ENCODE measurements at places on chromosomes 5 and 9.

- no peak for DNase-seq
Measured at GRCh38 chr5:108432024-108432423, 50.1 kb upstream of the FBXL17 start.

DNA sequence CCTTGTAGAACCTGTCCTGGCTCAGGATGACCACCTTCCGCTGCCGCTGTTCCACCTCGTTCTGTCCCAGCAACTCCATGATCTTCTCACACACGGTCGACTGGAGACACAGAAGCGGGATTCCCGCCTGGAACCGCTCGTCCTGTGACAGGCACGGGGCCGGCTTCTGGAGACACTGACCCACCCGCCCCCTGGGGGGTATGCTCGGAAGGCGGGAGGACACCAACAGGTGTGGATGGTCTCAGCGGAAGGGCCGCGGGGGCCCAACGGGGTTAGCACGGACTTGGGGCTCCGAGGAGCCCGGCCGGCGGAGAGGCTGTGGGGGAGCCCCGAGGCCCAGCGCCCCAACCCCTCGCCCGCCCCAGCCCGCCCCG is 530 bp downstream of the UCK1 start:
- DNase-seq, result no peak

GRCh38 chr9:72371151-72371550 is 6.1 kb upstream of the ZFAND5 start:
- DNase-seq, result no peak

DNA sequence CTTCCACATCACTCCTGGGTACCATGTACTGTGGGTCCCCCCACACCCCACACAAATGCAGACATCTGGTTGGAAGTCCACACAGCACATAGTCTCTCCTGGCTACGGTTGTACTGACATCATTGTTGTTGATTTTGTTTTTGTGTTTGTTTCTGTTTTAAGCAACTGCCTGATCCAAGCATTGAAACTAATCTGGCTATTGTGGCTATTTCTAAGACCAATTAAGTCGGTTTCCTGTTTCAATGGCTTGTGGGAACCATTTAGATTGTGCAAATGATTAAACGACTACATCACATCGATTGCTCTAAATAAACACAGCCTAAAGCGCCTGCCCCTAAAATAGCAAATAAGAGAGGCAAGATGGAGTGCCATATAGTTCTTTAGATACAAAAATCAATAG is 226.8 kb upstream of the IRX4 start:
- DNase-seq, result no peak

GRCh38 chr5:173191561-173191960 is 43.4 kb downstream of the NKX2-5 start:
- DNase-seq, result no peak

- DNase-seq, result no peak
Measured at GRCh38 chr9:9002826-9003583, 1203.4 kb upstream of the DMAC1 start.

DNA sequence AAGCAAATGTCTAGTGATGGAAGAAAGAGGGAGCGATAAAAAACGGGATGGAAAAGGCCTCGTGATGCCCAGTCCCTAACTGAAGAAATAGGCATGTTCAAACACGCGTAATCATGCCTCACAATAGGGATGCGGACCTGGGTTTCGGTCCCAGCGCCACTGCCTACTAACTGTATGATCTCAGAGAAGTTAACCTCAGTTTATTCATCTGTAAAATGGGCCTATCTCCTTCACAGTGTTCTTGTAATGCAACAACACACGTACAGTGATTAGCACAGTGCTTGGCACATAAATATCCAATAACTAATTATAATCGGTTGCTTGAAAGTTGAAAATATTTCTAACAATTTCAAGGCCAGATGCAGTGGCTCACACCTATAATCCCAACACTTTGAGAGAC is 181.8 kb downstream of the FANCC start:
- DNase-seq, result no peak

DNA sequence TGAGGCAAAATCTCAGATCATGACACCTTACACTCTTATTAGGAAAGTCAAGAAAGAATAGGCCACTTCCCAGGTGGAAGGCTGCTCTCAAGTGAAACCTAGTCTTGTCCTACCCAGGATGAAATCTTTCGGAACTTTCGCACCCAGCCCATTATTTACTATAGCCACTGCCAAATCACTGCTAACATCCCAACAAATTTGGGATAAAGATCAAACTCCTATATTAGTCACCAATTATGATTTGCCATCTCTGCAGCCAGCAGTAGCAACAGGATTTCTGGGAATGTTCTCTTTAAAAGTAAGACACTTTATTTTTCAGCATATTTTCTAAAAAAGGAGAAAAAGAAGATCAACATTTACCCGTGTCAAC is 224.6 kb downstream of the GAS1 start:
- DNase-seq, result no peak

GRCh38 chr9:37936376-37936775 is 32.4 kb upstream of the SLC25A51 start:
- no peak for DNase-seq

- no peak for DNase-seq
Measured at GRCh38 chr5:99640646-99641045, 711.8 kb upstream of the CHD1 start.

GRCh38 chr9:111375817-111376564 is 46.0 kb upstream of the OR2K2 start:
- DNase-seq, result no peak

DNA sequence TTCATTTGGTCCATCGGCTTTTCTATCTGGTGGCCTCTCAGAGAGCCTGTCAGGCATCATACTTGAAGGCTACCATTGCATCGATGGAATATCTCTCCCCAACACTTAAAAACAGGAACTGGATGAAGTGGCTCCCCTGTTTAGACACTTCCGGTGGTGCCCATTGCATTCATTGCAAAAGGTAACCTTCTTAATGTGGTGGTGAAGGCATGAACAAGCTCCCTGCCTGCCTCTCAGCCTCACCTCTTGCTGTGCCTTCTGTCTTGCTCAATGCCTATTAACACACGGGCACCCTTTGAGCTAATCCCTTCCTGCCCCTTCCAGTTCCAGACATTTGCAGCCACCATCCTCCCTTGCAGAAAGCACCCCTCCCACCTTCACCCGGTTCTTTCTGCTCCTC is 233.1 kb upstream of the MSX2 start:
- DNase-seq, result no peak

DNA sequence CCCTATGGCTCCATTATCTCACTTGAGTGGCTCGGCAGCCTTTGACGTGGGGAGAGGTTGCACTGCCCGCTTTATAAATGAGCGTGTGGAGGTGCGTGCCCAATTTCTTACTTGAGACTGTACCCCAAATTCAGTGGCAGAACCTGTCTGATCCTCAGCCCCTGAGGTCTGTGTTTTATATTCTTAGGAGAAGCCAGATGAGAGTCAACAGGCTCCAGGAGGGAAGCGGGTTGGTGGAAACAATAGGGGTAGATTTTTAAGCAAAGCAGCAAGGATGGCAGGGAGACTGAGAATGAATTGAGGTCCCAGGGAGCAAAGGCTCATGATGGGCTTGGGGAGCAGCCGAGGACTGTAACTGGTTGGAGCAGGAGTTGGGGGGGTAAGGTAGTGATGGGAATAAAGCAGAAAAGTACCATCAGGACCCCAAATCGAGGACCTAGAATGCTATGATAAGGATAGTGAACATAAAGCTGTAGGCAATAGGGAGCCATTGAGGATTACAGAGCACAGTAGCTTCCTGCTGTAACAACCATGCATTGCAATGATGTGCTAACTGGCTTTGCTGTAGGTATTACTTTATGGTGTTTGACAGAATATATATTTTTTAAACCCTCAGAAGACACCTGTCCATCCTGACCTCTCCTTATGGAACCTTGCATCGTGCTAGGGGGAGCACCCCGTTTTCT is 43.1 kb upstream of the DAB2IP start:
- no peak for DNase-seq

DNA sequence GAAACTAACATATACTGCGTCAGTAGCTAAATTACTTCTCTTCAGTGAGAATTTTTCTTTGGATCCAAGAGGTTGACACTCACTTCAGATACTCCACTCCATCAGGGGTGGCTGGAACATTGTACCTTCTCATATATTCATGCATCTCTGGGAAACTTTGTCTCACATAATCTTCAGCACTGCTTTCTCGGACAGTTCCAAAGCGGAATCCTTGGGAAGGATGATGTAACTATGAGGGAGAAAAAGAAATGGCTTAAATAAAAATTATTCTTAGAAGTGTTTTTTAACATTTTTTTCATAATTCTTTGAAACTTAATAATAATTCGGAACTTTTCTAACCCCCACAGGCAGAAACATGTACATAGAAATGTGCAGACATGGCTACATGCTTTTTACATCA is 33.4 kb upstream of the PPP3R2 start:
- DNase-seq, result no peak

- no peak for DNase-seq
Measured at GRCh38 chr9:16484744-16485143, 385.7 kb downstream of the BNC2 start.
